WTC11 (cell line): ENCODE measurements at places on chromosomes 5 and 9. TPM values are rescaled to one million over a fixed set of nuclear protein-coding genes. Genes with fewer than 3 reads are reported as not detected.
A peak's percentile ranks its signal among the peaks of the same experiment; 100 is the strongest.

GRCh38 chr5:122183098-122183787 is 53.9 kb downstream of the ZNF474 start:
- peak overlapping the region; percentile 35 for H3K4me3 ChIP-seq
- H3K27ac ChIP-seq: peak overlapping the region; percentile 78
- H3K4me1 ChIP-seq: peaks cover 36% of the 10 kb centered on the region
- no peak for DNase-seq
- no peaks in the 10 kb centered on the region for H3K36me3 ChIP-seq

DNA sequence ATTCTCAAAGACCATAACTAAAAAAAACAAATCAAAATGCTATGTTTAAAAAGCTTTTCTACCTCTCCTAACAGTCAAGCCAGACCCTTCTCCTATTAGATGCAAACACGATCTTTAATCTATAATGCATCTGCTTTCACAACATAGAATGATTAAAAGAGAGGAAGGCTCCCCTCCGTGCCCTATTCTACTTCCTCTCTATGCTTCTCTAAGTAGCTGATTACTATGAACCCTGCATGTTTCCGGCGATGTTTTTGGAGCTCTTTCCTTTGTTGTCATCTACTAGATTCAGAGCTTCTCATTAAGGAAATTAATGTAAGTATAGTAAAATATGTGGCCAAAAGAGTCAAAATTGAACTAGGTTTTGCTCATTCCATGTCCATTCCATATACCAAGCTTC is 29.2 kb upstream of the CEP120 start:
- H3K4me3 ChIP-seq: no peak overlapping the region
- H3K36me3 ChIP-seq: no peaks in the 10 kb centered on the region
- no peak overlapping the region for H3K27ac ChIP-seq
- peaks cover 14% of the 10 kb centered on the region for H3K4me1 ChIP-seq

- H3K27ac ChIP-seq: no peak overlapping the region
- H3K4me1 ChIP-seq: peaks cover 11% of the 10 kb centered on the region
- DNase-seq: no peak
Measured at GRCh38 chr9:136759001-136759400, 958 bp upstream of the LCN8 start.

DNA sequence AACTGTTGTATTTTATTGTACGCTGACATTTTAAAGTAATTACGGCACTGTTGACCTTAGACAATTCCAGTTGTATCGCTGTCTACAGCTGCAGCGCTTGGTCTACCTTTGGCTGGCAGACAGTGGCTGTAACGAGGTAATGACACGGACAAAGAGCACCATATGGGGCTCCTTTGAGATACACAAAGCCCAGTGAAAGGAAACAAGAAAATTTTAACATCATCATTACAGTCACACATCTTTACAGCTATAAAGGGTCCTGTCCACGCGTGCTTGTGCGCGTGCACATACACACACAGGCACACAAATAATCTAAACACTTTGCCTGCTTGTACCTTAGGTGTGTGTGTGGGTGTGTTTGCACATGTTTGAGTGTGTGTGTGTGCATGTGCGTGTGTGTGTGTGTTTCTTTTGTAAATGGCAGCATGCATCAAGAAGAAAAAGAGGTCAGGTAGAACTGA is 946.0 kb downstream of the NR2F1-AS1 start:
- H3K36me3 ChIP-seq: no peaks in the 10 kb centered on the region; the same call in 1 of the 2 replicates
- DNase-seq: no peak
- peaks cover 19% of the 10 kb centered on the region for H3K4me1 ChIP-seq
- H3K27me3 ChIP-seq: no peaks in the 10 kb centered on the region
- no peak overlapping the region for H3K27ac ChIP-seq

DNA sequence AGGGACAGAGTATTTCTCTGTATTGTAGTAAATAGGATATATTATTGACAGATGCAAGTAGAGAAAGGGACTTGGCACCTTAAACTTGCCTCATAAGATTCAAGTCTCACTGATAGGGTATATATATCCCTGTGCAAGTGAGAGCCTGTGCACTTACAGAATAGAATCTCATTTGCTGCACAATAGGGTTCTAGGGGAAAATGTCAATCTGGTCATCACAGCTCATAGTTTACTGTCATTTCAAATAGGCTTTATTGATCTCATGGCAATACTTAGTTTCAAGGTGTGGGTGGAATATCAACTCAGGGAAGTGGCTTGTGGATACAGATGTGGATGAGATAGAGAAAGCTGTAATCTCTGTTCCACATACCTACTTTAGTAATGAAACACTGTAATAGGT is 42.3 kb downstream of the TGFBR1 start:
- no peak for DNase-seq
- H3K27me3 ChIP-seq: no peaks in the 10 kb centered on the region
- no peak overlapping the region for H3K27ac ChIP-seq
- peaks cover 11% of the 10 kb centered on the region for H3K4me1 ChIP-seq
- peaks cover 48% of the 10 kb centered on the region for H3K36me3 ChIP-seq

- no peak overlapping the region for H3K4me3 ChIP-seq
- no peak for DNase-seq
- H3K36me3 ChIP-seq: no peaks in the 10 kb centered on the region
- no peak overlapping the region for H3K27ac ChIP-seq
- H3K4me1 ChIP-seq: no peaks in the 10 kb centered on the region
- no peaks in the 10 kb centered on the region for H3K27me3 ChIP-seq
Measured at GRCh38 chr5:23583081-23583480, 75.7 kb downstream of the PRDM9 start.

- no peak overlapping the region for H3K27ac ChIP-seq
- peaks cover 11% of the 10 kb centered on the region for H3K4me1 ChIP-seq
- no peak overlapping the region for H3K4me3 ChIP-seq
- no peaks in the 10 kb centered on the region for H3K27me3 ChIP-seq
Measured at GRCh38 chr9:83476513-83476912, 61.7 kb downstream of the FRMD3 start.

- no peaks in the 10 kb centered on the region for H3K27me3 ChIP-seq
- peaks cover 5% of the 10 kb centered on the region; the same call in 1 of the 2 replicates for H3K36me3 ChIP-seq
Measured at GRCh38 chr5:60972231-60972630, 27.2 kb downstream of the NDUFAF2 start.

- H3K36me3 ChIP-seq: peaks cover 5% of the 10 kb centered on the region
- no peak for DNase-seq
- H3K27ac ChIP-seq: no peak overlapping the region
Measured at GRCh38 chr5:179648410-179648809, 24.9 kb upstream of the HNRNPH1 start.

- H3K27ac ChIP-seq: no peak overlapping the region
- H3K4me1 ChIP-seq: peaks cover 21% of the 10 kb centered on the region
- H3K36me3 ChIP-seq: peaks cover 74% of the 10 kb centered on the region
- DNase-seq: no peak
Measured at GRCh38 chr5:136474466-136474865, 109.1 kb upstream of the TRPC7 start.

DNA sequence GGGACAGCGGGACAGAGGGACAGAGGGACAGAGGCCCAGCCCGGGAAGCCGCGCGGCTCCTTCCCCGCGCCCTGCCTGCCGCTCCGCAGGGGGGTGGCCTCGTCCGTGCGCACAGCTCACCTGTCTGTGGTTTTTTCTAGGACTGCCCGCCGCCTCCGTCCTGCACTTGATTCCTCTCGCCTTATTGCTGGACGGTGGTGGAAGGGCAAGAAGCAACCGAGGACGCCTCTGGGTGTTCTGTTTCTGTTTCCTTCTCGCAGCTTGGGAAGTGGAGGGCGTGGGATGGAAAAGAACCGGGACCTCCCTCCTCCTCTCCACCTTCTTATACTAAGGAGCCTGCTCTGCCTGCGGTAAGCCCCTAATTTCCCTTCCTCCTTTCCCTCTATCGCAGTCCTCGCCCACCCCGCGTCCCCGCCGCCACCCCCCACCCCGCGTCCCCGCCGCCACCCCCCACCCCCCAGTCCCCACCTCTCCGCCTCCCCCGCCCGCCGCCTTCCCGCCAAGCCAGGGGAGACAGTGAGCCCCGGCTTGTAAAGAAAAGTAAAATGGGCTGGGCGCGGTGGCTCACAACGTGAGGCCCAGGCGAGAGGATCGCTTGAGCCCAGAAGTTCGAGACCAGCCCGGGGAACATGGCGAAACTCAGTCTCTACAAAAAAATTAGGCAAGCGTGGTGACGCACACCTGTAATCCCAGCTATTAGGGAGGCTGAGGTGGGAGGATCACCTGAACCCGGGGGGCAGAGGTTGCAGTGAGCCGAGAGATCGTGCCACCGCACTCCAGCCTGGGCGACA is 9.6 kb upstream of the FLT4 start:
- no peak for DNase-seq
- H3K36me3 ChIP-seq: no peaks in the 10 kb centered on the region
- peaks cover 2% of the 10 kb centered on the region; the same call in 1 of the 2 replicates for H3K4me1 ChIP-seq
- no peak overlapping the region for H3K27ac ChIP-seq
- H3K27me3 ChIP-seq: peaks cover 10% of the 10 kb centered on the region

DNA sequence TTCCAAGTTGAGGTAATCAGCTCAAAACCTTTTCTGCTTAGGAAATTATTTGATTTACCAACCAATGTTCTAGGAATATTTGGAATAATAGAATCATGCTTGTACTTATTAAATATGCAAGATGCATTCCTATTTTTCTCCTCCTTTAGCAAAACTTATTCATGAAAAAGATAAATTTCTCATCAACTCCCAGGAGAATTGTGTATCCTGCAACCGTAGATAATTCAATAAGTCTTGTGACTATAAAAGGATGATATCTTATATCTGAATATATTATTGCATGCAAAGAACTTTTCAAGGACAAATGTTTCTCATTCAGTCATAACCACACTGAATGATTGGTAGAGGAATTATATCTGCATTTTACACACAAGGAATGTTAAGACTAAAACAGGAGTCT is 84.9 kb upstream of the CCNG1 start:
- H3K36me3 ChIP-seq: 0 out of 2 replicates have a peak, but pooled peaks cover 4% of the 10 kb centered on the region
- peaks cover 7% of the 10 kb centered on the region for H3K4me1 ChIP-seq
- H3K27me3 ChIP-seq: no peaks in the 10 kb centered on the region
- H3K4me3 ChIP-seq: no peak overlapping the region
- no peak overlapping the region for H3K27ac ChIP-seq

DNA sequence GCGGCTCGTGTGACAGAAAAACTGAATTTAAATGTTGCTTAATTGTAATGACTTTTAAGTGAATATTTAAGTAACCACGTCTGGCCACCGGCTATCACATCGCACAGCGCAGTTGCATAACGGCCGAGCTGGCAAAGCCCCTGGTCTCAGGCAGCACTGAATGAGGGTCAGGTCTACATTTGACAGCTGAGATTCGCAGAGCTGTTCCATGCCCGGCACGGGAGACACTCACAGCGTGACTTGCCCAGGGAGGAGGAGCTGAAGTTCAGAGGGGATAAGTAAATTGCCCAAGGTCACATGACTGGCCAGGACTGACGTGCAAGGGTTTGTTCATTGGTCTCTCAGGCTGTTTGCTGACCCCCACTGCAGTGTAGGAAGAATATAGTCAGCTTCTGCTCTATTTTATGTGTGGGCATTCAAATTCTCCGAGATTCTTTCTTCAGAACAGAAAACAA is 17.4 kb upstream of the COL5A1 start:
- no peaks in the 10 kb centered on the region for H3K36me3 ChIP-seq
- H3K4me3 ChIP-seq: no peak overlapping the region
- H3K4me1 ChIP-seq: peaks cover 15% of the 10 kb centered on the region
- no peak overlapping the region for H3K27ac ChIP-seq

- no peaks in the 10 kb centered on the region for H3K27me3 ChIP-seq
- no peaks in the 10 kb centered on the region for H3K36me3 ChIP-seq
- H3K4me3 ChIP-seq: no peak overlapping the region
- DNase-seq: no peak
Measured at GRCh38 chr9:72274441-72274840, 90.6 kb downstream of the ZFAND5 start.

SLC1A3 gene
- total RNA-seq: 45.9 to 77.9 TPM (median 53.8 TPM) in 3 replicates

GRM6 gene
- total RNA-seq: 0.05 to 0.33 TPM in 2 of 3 replicates, not detected in the other

PCDHA1 gene
- total RNA-seq: 2.2 to 2.7 TPM (median 2.4 TPM) in 3 replicates
